T-cell (primary cell): ENCODE measurements at places on chromosomes 5 and 9.

DNA sequence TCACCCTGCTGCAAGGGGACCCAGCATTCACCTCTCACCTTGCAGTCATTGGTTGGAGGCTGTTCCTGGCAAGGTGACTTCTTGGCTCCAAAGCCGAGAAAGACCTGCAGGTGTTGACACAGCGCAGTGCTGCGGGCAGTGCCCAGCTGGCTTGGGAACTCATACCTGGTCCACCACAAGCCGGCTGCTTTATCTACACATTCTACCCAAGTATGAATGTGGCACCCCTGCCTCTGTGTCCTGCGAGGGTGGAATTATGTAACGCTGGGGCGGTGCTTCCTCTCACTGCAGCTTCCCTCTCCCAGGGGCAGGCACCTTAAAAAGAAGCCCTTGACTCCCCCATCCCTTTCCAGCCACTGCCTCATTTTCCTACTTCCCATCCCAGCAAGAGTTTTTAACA lies 2.5 kb upstream of the ZMYND19 start:
- DNase-seq, result no peak
- no peak overlapping the region for H3K27ac ChIP-seq
- no peak overlapping the region for H3K4me3 ChIP-seq
- peaks cover 26% of the 10 kb centered on the region for H3K4me1 ChIP-seq

DNA sequence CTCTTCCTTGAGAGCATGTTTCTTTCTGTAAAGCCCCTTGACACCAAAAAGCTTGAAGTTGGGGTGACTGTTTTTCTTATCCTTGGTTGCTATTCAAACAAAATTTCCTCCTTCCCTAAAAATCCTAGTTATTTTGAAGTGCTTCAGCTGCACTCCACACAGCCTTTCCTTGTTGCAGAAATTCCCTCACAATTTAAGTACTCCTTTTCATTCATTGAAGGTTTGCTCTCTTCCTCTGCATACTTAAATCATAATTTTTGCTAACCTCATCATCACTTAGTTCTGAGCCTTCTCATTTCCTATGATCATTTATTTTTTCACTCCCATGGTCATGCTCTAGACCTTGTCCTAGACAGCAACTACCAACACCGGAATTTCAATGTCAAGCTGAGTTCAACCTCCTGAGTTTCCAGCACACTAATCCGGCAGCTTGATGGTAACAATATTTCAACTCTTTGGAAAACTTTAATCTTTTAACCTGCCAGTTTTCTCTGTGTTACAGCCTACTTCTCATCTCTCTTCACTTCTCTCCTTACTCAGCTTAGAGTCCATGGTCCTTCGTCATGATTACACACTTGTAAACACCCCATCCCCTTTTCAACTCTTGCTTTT lies 78.7 kb upstream of the ACTBL2 start:
- no peak for DNase-seq
- H3K4me1 ChIP-seq, result no peaks in the 10 kb centered on the region
- H3K4me3 ChIP-seq, result no peak overlapping the region
- no peak overlapping the region for H3K27ac ChIP-seq

- H3K27ac ChIP-seq, result no peak overlapping the region
- H3K27me3 ChIP-seq, result no peaks in the 10 kb centered on the region
- no peaks in the 10 kb centered on the region for H3K4me1 ChIP-seq
- H3K4me3 ChIP-seq, result no peak overlapping the region
- no peak for DNase-seq
Observed at GRCh38 chr9:2957656-2958200, 113.8 kb upstream of the PUM3 start.

DNA sequence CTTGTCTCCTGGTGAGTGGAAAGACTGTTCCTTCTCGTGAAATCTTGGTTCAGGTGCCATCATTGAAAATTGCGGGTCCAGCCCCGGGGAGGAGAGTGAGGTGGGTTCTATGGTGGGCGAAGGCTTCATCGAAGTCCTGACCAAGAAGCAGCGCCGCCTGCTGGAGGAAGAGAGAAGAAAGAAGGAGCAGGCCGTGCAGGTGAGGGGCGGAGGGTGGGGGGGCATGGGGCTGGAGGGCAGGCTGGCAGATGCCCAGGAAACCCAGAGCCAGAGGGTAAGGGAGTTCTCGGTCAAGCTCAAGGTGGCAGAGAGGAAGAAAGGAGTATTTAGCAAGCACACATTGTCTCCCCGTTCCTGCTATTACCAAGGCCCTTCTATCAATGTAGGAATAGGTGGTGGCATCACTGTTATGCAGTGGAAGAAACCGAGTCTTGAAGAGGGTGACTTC lies 24.3 kb upstream of the POMT1 start:
- no peak overlapping the region for H3K4me3 ChIP-seq
- no peak overlapping the region for H3K27ac ChIP-seq
- H3K36me3 ChIP-seq, result peaks cover 95% of the 10 kb centered on the region
- H3K4me1 ChIP-seq, result no peaks in the 10 kb centered on the region
- DNase-seq, result peak; percentile 51

GRCh38 chr5:124399426-124399961 lies 346.9 kb downstream of the ZNF608 start:
- no peak overlapping the region for H3K27ac ChIP-seq
- no peaks in the 10 kb centered on the region for H3K36me3 ChIP-seq
- DNase-seq, result no peak
- H3K27me3 ChIP-seq, result no peaks in the 10 kb centered on the region
- H3K4me3 ChIP-seq, result no peak overlapping the region

GRCh38 chr9:366620-367019 lies 152.0 kb downstream of the DOCK8 start:
- H3K27me3 ChIP-seq, result no peaks in the 10 kb centered on the region
- no peak overlapping the region for H3K4me3 ChIP-seq
- no peaks in the 10 kb centered on the region for H3K4me1 ChIP-seq

GRCh38 chr5:154506049-154506715 lies 28.2 kb upstream of the HAND1 start:
- H3K4me3 ChIP-seq, result no peak overlapping the region
- no peak for DNase-seq
- H3K36me3 ChIP-seq, result no peaks in the 10 kb centered on the region

DNA sequence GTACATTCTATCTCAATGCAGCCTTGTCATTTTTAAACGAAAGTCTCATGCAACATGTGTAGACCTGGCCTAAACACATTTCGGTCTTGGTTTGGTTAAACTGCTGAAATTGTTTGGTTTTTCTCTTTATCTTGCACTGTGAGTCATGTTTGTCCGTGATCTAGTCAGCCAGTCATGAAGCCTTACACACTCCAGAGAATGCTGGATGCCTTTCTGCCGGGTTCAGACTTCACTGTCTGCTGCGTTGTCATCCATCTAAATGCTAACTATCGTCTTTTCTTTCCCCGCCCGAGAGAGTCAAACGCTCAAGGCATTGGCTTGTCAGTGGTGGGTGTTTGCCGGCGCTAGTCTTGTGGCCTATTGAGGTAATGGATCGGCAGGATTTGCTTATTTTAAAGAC lies 1194.6 kb upstream of the WWC1 start:
- H3K4me1 ChIP-seq, result no peaks in the 10 kb centered on the region
- H3K27me3 ChIP-seq, result no peaks in the 10 kb centered on the region
- H3K27ac ChIP-seq, result no peak overlapping the region
- DNase-seq, result no peak
- H3K36me3 ChIP-seq, result no peaks in the 10 kb centered on the region

DNA sequence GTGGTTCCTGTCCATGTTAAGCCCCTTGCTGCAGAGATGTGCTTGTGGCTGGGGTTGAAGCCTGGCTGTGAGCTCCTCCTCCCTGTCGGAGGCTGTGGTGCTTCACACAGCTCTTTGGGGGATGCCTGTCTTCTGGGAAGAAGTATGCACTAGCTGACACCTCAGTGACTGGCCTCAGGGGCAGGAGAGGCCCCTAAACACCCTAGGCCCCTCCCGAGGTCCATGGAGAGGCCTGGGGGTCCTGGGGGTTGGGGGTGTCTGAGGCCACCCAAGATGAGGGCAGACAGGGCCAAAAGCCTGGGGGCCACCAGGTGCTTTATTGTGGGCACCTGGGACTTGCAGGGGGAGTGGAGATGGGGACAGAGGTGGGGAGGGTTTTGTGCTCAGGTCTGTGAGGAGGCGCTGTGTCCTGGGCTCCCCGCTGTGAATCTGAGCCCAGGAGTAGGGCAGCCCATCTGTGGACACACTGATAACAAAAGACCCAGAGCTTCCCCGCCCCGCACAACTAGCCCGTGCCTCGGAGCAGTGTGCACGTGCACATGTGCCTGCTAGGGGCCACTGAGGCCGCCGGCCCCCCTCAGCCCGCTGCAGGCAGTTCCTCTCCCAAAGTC lies 92.0 kb downstream of the PHF2 start:
- H3K4me3 ChIP-seq, result no peak overlapping the region
- H3K4me1 ChIP-seq, result no peaks in the 10 kb centered on the region
- no peak for DNase-seq
- no peak overlapping the region for H3K27ac ChIP-seq

DNA sequence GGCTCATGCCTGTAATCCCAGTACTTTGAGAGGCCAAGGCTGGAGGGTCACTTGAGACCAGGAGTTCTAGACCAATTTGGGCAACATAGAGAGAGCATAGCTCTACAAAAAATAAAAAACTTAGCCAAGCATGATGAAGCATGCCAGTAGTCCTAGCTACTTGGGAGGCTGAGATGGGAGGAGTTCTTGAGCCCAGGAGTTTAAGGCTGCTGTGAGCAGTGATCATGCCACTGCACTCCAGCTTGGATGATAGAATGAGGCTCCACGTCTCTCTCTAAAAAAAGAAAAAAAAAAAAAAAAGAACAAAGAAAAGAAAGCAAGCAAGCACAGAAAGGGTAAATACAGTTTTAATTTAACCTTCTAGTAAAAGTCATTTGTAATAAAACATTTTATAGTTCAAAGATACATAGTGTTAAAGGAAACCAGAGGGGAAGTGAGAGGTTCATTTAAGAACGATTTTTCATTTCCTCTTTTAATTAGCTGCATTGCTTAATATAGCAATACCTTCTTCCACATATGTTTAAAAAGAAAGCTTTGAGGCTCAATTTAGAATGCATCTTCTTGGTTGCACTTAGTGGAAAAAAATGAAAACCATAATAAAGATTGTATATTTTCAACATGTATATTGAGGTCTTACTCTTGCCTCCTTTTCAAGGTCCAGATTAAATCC lies 14.9 kb downstream of the GAPT start:
- H3K36me3 ChIP-seq, result no peaks in the 10 kb centered on the region
- H3K27me3 ChIP-seq, result no peaks in the 10 kb centered on the region
- no peak overlapping the region for H3K27ac ChIP-seq
- no peaks in the 10 kb centered on the region for H3K4me1 ChIP-seq

- peaks cover 17% of the 10 kb centered on the region for H3K4me1 ChIP-seq
- no peak for DNase-seq
- H3K27ac ChIP-seq, result no peak overlapping the region
- no peaks in the 10 kb centered on the region for H3K36me3 ChIP-seq
Observed at GRCh38 chr5:73387149-73387591, 61.4 kb downstream of the FOXD1 start.

DNA sequence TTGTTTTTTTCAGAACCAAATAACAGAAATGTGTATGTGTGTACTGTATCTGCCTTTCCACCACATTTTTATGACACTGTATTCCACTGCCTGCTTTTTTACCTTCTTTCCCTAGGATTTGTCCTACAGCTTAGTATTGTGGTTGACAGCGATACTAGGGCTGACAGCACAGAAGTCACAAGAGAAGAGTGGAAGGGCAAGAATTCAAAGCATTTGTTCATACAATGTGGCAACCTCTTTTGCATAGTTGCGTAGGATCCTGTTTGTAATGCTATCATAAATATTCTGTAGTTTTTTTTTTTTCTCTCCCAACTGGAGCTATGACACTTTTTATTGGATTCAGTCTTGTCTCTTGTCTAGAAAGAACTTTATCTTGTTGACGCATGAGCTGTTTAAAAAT lies 5.6 kb upstream of the BNIP1 start:
- DNase-seq, result no peak
- H3K4me1 ChIP-seq, result no peaks in the 10 kb centered on the region
- H3K27ac ChIP-seq, result no peak overlapping the region
- H3K27me3 ChIP-seq, result no peaks in the 10 kb centered on the region

- no peaks in the 10 kb centered on the region for H3K27me3 ChIP-seq
- no peak for DNase-seq
- H3K4me1 ChIP-seq, result no peaks in the 10 kb centered on the region
Observed at GRCh38 chr5:53943938-53944337, 366.4 kb downstream of the ARL15 start.

- H3K4me3 ChIP-seq, result no peak overlapping the region
- no peaks in the 10 kb centered on the region for H3K4me1 ChIP-seq
- DNase-seq, result no peak
- no peaks in the 10 kb centered on the region for H3K36me3 ChIP-seq
- H3K27ac ChIP-seq, result no peak overlapping the region
- H3K27me3 ChIP-seq, result no peaks in the 10 kb centered on the region
Observed at GRCh38 chr9:126123927-126124326, 202.7 kb upstream of the MVB12B start.

DNA sequence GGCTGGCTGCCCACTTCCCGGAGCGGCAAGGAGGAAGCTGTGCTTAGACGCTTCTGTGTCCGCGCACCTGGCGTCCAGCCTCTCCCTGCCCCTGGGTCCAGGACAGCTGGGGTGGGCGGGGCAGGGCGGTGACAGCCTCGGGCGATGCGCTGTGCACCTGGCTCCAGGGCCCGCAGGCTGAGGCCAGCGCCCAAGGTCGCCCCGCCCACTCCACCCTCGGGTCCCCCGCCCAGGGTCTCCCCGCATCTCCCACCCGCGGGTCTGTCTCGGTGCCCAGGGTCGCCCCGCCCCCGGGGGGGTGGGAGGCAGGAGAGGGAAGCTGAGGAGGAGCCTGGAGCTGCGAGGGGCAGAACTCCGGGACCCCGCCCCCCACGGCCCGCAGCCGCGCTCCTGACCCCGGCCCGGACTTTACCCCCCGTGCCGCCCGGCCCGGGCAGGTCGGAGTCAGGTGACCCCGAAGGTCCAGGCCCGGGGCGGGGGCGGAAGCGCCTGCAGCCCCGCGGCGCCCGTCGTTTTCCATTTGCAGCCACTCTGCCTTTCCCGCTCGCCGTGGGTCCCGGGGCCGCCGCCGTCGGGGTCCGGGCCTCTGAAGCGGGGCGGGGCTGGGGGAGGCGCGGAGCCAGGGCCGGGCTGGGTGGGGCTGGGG lies at the start of gene ENTPD8:
Gene ENTPD8 (minus strand): TSS at position 69 of the 646 bp plus-strand sequence. CDS start 3,072 bp downstream, outside the sequence.
- H3K4me3 ChIP-seq, result no peak within 1 kb of the TSS
- H3K27me3 ChIP-seq, result peaks cover 56% of the 10 kb centered on the region
- no peak within 1 kb of the TSS for H3K27ac ChIP-seq
- no peaks in the 10 kb centered on the region for H3K36me3 ChIP-seq
- H3K4me1 ChIP-seq, result peaks cover 23% of the 10 kb centered on the region

- peaks cover 5% of the 10 kb centered on the region for H3K27me3 ChIP-seq
- H3K4me3 ChIP-seq, result no peak overlapping the region
- H3K27ac ChIP-seq, result no peak overlapping the region
- no peaks in the 10 kb centered on the region for H3K4me1 ChIP-seq
- DNase-seq, result no peak
- no peaks in the 10 kb centered on the region for H3K36me3 ChIP-seq
Observed at GRCh38 chr5:140000332-140000731, 42.8 kb downstream of the NRG2 start.
